ENCODE measurements at places on chromosomes 3 and 15. TPM values are rescaled to one million over a fixed set of nuclear protein-coding genes. Genes with fewer than 3 reads are reported as not detected.

The SPTBN5 gene
- total RNA-seq: 1.1 TPM

The ARHGAP31 gene
- total RNA-seq: 35.4 TPM

The PLSCR2 gene
- not detected for total RNA-seq

The P3H2 gene
- total RNA-seq: 11.3 TPM

The SMCO1 gene
- not detected for total RNA-seq

The AHSG gene
- total RNA-seq: not detected

The PDZRN3 gene
- total RNA-seq: 42.1 TPM

The ECE2 gene
- total RNA-seq: not detected

The THAP10 gene
- total RNA-seq: 0.48 TPM

The BUB1B gene
- total RNA-seq: 2.2 TPM

The COLQ gene
- 1.2 TPM for total RNA-seq

The GOLGA8G gene
- total RNA-seq: not detected

The RTP1 gene
- not detected for total RNA-seq

The ZMAT3 gene
- total RNA-seq: 7.7 TPM

The H1-8 gene
- not detected for total RNA-seq

The THRB gene
- total RNA-seq: 24.4 TPM

The ZNF860 gene
- total RNA-seq: 0.12 TPM

The SH3GL3 gene
- not detected for total RNA-seq

The GPR171 gene
- total RNA-seq: 10.6 TPM

The KNG1 gene
- total RNA-seq: not detected

The SNX22 gene
- 2.6 TPM for total RNA-seq

The GABRG3 gene
- total RNA-seq: not detected

The ADAMTSL3 gene
- total RNA-seq: 28.1 TPM

The HRG gene
- not detected for total RNA-seq

The ZBBX gene
- total RNA-seq: not detected

The TMPRSS7 gene
- not detected for total RNA-seq

The CD86 gene
- total RNA-seq: 21.6 TPM

The FAM107A gene
- 28.8 TPM for total RNA-seq

The RTP4 gene
- total RNA-seq: 3.0 TPM

The FRMD5 gene
- total RNA-seq: 0.13 TPM

The CFAP100 gene
- total RNA-seq: not detected

The PARP15 gene
- 4.3 TPM for total RNA-seq

The FBXW12 gene
- total RNA-seq: not detected

The SENP2 gene
- 32.6 TPM for total RNA-seq

The MLF1 gene
- total RNA-seq: 20.4 TPM

The POTEB gene
- not detected for total RNA-seq

The ADPRH gene
- total RNA-seq: 8.7 TPM

The HGD gene
- total RNA-seq: not detected

The CGNL1 gene
- 13.7 TPM for total RNA-seq

The CCR1 gene
- 88.6 TPM for total RNA-seq

The CCRL2 gene
- 12.6 TPM for total RNA-seq

The ATP13A4 gene
- not detected for total RNA-seq

The PLSCR5 gene
- not detected for total RNA-seq

The MAPKBP1 gene
- 24.1 TPM for total RNA-seq

The PTPRG gene
- 108 TPM for total RNA-seq

The SCN11A gene
- total RNA-seq: 0.63 TPM

The CCDC54 gene
- total RNA-seq: not detected

The ANKUB1 gene
- total RNA-seq: not detected

The ACTC1 gene
- total RNA-seq: not detected

The ZIC4 gene
- not detected for total RNA-seq

The SERPINI2 gene
- not detected for total RNA-seq

The GRAMD1C gene
- total RNA-seq: 10.9 TPM

The IGSF10 gene
- 6.1 TPM for total RNA-seq

The RGMA gene
- 12.8 TPM for total RNA-seq

The ARGFX gene
- total RNA-seq: not detected

The OR5K1 gene
- not detected for total RNA-seq

The PRR20G gene
- total RNA-seq: not detected

The ADAMTS9 gene
- total RNA-seq: 258 TPM

The ALAS1 gene
- total RNA-seq: 31.0 TPM

All from omental fat pad (tissue), 4 donors.